ENCODE measurements at places on chromosomes 16 and 17.

DNA sequence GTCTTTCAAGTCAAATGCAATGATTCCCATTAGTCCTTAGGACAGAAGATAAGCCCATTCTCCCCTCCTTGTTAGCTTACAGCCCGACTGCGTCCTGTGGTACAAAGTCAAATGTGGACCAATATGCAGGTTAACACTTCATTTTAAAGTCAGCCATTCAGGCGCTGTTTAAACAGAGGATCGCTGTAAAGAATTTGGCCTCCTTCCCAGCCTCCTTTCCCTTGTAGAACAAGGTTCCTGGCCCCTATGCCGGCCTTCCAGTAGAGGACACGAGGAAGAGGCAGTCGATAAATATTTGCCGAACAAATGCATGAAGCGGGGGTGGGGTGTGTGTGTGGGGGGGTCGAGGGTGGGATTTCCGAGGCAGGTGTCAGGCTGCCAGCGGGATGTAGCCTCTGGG lies 4.3 kb downstream of the SDK2 start:
- DNase-seq: no peak

DNA sequence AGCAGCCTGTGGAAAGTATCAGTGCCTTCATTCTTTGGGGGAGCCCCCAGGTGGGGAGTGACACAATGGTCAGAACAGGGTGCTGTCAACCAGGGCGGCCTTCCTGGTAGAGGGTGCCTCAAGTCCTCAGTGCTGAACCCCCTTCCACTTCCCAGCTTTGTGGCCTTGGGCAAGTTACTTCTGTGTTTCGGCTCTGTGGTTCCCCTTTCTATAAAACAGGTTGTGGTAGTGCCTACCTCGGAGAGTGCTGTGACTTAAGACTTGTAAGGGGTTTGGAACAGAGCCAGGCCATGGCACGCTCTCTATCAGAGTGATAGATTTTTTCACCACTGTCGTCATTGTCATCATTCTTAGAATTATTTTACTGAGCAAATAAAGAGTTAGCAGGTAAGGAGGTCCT lies 141.1 kb downstream of the CCDC182 start:
- no peak for DNase-seq

- no peak for DNase-seq
Observed at GRCh38 chr17:38753071-38753506, 548 bp downstream of the PSMB3 start.

GRCh38 chr17:57580055-57580739 lies 164.9 kb downstream of the CCDC182 start:
- DNase-seq: no peak

GRCh38 chr17:75301049-75301448 lies 11.8 kb upstream of the SLC25A19 start:
- no peak for DNase-seq

DNA sequence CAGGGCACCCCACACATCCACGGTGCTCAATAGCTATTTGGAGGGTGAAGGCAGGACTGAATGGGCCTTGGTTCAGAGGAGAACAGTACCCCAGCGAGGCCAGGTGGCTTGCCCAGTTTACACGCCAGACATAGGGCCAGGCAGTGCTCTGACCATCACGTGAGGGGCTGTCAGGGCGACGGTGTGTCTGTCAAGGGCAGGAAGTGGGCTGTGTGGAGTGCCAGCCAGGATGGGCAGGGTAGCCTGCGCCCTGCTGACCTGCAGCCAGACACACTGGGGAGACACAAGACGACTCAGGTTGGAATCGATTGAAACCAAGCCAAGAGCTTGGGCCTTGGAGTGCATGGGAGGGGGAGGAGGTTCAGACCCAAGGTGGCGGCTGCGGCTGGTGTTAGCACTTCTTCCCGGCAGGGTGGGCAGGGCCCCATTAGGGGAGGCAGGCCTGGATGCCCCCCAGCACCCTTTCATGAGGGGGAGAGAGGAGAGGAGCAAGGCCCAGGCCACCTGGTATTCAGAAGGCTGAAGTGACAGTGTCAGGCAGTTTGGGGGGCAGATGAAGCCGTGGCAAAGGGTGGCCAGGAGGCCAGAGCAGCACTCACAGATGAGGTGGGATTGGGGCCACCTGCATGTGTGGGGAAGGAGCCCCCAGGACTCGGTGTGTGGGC lies 68.2 kb downstream of the SREBF1 start:
- no peak for DNase-seq

DNA sequence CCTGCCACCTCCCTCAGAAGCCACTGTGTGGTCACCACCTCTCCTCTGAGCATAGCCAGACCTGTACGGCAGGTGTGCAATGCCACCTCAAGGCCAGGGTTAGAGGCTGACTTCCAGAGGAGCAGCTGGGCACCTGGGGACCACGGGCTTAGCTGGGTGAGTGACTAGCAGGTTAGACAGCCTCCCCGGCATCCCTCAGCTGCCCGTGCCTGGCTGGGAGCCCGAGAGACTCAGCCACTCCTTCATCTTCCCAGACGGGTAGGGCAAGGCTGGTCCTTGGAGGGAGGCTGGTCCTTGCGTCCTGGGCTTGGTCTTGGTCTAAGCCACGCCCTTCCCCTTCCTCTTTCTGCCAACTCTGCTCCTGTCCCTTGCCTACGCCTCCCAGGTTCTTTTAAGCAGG lies 7.8 kb downstream of the CRHR1 start:
- DNase-seq: no peak

DNA sequence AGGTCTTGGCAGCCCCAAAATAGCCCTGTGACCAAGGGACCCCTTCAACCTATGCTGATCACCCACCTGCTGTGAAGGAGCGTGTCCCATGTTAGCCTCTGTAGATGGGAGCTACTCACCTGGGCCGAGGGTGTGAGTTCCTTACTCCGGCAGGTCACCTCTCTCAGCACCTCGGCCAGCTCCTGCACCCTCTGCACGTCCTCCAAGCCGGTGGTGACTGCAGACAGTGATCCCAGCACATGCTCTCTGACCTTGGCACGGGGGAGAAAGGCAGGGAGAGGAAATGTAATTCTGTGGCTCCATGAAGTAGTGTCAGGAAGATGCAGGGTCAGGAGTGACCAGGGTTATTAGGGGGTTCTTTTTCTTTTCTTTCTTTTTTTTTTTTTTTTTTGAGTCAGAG lies 67.7 kb upstream of the BCO1 start:
- DNase-seq: no peak

DNA sequence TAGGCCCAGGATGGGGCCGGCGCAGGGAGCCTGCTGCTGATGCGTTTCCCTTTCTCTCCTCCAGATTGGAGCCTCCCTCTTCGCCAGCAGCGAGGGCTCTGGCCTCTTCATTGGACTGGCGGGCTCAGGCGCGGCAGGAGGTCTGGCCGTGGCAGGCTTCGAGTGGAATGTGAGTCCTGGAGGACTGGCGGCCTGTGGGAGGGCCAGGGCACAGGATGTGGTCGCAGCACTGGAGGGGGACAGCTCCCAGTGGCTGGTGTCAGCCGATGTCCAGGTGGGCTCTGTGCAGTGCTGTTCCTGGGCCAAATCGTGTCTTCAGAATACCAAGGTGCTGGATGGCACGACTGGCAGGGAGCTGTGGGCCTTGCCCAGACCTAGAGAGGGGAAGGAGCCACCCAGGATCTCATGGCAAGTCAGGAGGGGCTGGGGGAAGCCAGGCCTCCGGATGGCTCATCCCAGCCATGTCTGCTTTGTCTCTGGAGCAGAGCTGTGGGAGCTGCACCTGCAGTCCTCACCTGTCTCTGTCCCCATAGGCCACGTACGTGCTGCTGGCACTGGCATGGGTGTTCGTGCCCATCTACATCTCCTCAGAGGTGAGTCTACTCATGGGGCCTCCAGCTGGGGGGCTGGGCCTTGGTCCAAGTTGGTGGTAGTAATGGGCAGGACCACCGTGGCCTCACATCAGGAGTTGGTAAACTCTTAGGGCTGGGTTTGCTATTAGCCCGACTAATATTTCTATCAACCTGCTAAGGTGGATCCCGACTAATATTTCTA lies 7.3 kb downstream of the SLC5A10 start:
- no peak for DNase-seq

DNA sequence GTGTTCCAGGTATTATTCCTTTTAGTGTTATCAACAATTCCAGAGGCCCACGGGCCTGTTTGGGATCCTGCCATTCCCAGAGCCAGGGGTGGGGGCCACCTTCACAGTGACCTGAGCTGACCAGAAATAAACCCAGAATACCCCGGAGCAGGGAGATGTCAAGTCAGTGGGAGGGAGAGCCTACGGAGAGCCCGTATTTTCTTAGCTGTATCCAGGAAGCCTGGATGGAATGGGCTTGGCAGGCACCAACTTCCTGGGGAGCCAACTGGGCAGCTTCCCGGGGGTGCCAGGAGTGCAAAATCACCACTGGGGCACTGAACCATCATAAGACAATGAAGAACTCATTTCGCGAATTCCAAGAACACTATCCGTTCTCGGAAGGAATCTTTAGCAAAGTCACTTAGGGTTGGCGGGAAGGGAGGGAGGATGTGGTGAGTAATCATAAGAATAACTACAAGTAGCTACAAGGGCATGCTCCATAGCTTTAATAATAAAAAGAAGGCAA lies 13.2 kb upstream of the MRTFB start:
- no peak for DNase-seq

GRCh38 chr17:43040655-43041054 lies 15.6 kb downstream of the RND2 start:
- no peak for DNase-seq

DNA sequence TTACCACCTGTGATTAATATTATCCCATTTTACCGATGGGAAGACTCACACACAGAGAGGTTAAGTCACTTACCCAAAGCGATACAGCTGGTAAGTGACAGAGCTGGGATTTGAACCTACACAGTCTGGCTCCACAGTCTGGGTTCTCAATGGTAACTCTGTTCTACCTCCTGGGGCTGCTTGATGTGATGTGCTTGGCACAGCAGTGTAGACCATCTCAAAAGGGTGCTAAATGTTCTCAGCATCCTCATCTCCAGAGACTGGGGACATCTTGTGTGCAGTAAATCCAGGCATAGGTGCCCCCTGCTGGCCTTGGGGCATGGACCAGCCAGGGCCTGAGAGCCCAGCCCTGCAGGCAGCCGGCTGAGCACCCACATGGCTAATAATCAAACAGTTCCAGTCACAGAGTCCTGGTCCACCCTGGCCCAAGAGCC lies 15.4 kb upstream of the KATNB1 start:
- peak; percentile 47 for DNase-seq

GRCh38 chr17:35566968-35567367 lies 6.3 kb upstream of the SLFN14 start:
- DNase-seq: no peak

DNA sequence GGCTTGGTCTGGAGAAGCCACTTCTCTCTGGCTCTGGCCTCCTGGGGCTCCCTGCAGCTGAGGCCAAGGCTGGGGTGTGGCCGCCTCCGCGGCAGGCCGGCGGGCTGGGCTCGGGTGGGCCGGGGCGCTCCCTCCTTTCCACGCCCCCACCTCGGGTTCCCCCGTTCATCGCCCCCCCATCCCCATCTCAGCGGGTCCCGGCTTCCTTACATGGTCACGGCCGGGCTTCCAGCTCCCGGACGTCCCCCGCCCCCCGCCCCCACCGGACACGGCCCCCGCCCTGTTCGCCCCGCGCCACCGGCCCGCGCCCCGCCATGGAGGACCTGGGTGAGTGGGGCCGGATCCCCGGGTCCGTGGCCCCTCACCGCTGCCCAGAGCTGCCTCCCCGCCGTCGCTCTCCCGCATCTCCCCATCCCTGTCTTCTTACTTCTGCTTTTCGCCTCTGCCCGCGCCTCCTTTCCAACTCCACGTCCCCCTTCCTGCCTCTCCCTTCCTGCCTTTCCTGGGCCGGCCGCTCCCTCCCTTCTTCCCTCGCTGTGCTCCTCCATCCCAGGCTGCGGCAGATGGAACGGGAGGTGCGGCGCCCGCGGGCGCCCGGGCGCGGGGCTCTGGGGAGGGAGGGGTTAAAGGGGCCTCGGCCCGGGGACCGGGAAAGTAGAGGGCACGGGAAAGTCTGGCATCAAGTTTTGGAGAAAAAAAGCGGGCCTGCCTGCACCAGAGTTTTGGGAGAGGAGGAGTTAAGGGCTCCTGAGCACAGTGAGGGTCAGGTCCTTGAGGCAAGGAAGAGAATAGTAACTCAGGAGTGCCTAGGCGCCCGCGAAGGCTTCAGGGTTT lies at the start of gene TGFB1I1:
Gene TGFB1I1 (plus strand): TSS at position 278 of the 834 bp plus-strand sequence. CDS start 37 bp downstream, at position 315.
- peak; percentile 59 for DNase-seq

DNA sequence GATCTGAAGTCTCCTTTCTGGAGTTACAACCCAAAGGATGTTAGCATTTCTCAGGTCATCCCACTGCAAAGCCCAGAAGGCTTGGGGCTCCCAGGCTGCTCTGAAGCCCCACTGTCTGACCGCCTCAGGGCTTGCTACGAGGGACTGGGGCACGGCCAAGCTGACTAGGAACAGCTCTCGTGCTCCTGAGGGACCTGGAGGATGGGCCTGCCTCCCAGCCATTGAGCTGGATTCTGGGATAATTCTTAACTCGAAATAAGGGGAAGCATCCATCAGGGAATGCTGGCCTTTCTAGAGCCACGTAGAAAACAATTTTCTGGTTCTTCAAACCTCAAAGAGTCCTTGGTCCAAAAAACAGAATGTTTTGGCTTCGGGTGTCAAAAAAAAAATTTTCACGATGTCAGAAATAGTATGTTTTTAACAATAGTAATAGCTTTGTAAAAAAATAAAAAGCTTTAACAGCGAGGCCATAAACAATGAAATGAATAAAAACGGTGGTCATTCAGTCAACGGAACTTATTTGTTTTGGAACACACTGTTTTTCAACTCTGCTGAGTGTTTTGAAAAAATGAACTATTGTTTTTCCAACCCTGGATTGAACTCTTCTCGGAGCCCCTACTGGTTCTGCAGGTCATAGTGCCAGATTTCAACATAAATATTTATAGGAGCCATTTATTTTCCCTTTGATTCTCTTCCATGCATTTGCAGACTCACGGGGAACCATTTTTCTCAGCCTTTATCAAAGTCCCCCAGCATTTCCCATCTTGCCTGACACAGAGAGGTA lies 16.4 kb upstream of the HERPUD1 start:
- no peak for DNase-seq

GRCh38 chr17:73283841-73284282 lies 22.2 kb upstream of the CPSF4L start:
- no peak for DNase-seq

DNA sequence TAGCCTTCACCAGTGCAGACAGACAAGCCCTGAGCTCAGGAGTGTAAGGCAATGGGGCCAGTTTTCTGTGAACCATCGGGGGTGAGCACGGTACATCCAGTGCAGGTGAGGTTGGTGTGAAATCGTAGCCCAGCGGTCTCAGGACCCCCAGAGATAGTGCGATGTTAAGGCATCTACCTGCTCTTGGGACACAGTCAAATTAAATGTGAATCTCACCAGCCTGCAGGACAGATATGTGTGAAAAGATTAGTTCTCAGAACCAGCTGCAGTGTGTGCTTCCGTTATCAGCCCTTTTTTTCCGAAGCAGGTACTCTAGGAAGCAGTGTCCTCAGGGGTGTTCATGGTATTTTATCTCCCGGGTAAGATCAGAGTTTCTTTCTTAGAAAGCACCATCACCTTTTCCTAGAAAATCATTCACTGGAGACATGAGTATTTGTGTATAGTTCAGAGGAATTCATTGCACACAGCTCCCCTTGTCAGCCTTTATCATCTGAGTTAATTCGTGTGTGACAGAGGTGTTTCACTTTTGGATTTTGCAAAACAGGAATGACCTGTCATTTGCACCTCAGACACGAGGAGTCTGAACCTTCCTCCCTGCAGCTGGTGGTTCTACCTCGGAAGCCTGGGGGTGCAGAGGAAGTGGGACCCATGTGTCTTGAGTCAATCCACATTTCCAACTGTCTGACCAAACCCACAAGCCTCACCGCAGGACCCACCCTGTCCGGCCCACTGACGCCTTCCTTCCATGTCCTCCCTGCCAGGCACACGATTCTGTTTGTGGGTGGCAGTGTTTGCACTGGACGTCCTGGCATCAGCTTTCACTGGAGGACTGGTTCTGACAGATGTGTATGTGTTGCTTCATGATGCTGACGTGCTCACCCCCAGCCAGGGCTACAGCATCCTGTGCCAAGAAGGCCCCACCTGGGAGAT lies 107.8 kb downstream of the CLEC16A start:
- no peak for DNase-seq

Measured in HFFc6 (cell line).